ENCODE measurements at places on chromosomes 1 and 21. TPM values are rescaled to one million over a fixed set of nuclear protein-coding genes. Genes with fewer than 3 reads are reported as not detected.

The ATG4C gene
- 11.5 TPM for total RNA-seq

The SPOCD1 gene
- not detected for total RNA-seq

The CDC20 gene
- total RNA-seq, result 88.5 TPM

The CSF3R gene
- total RNA-seq, result 0.36 TPM

The ATP6V1G3 gene
- not detected for total RNA-seq
